ENCODE measurements at places on chromosomes 16 and 17. TPM values are rescaled to one million over a fixed set of nuclear protein-coding genes. Genes with fewer than 3 reads are reported as not detected.

- no peak for DNase-seq
These were observed at the start of gene C16orf89 for GRCh38 chr16:5065813-5066212. C16orf89 (minus strand) TSS chr16:5065956; CDS start chr16:5065908, 48 bp downstream.

- no peak for DNase-seq
These were observed 25.5 kb upstream of the CACNG5 start for GRCh38 chr17:66809408-66809807.

DNA sequence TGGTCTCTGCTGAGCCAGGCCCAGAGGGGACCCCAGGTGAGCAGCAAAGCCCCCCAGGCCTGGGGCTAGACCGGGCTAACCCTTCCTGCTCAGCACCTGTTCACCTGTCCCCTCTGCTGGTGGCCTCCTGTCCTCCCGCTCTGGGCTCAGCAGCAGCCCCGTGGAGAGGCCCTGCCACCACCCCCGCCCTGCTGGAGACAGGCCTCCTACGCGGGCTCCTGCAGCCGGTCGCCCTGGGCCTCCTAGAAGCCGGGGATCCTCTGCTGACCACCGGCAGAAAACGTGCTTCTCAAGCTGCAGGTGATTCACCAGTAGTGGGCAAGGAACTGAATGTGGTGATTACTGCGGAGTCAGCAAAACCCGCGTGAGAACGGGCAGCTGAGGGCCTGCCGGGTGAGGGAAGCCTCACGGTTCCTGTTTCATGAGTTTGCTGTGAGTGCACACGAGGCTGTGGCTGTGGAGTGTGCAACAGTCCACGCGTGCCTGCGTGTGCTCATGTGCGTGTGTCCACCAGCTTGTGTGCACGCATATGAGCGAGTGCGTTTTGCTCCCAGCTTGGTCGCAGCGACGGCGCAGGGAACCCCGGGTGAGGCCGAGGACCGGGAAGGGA lies 792 bp downstream of the SECTM1 start:
- peak; percentile 65 for DNase-seq

Gene ANKRD40CL
- not detected for total RNA-seq

DNA sequence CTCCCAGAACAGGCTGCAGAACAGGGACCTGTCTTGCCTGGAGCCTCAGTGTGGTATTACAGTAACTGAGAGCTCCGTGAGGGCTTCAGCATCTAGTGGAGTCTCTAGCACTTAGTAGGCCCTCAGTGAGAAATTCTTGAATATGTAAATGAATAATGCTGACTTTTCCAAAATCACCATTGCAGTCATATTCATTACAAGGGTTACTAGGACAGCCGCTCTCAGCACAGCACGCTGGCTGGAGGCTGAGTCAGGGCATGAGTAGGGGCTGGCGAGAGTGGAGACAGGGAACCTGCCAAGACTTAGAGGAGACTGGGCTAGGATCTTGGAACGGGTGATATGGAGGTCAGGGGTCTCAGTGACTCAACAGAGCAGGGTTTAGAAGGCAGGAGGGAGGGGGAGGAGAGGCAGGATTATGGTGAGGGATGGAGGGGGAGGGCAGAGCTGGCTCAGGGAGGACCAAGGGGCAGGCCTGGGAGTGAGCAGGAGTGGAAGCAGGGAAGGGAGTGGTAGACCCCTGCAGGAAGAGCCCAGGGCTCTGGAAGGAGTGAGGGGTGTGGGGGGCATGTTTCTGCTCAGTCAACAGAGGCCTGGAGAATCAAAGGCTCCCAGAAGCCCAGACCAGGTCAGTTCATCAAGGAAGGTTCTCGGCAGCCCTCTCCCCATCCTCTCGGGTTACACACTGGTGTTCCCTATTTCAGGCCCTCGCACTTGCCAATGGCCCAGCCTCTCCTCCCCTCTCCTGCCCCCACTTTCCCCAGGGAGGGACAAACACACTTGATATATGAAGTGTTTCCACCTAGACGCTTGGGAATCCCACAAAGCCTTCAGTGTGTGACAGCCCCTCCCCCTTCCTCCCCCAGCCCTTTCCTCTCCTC lies 42.3 kb downstream of the FZD2 start:
- no peak for DNase-seq

DNA sequence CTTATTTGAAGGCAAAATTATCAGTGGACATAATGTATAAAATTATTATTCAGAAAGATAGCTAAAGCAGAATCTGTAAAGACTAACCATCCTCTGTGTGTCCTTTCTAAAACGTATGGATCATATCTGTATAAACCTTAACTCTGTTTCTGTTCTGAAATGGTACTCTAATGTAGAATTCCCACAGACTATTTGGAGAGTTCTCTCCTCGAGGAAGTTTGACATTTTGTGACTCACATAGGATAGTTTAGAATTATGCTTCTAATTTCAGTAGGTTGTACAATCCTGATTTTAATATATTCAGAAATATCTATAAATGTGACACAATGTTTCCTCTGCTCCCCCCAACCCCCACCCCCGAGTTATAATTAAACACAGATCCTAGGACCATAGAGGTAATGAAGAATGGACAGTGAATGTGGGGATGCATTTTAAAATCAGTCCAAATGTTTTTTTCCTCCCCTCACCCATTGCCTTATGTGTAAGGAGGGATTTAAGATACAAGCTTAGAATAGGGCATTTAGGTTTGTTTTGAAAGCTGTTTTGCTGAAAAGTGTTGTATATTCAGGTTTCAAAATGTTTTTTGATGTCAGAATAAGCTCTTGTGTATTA lies 66.8 kb downstream of the BCAS3 start:
- DNase-seq: no peak

- no peak for DNase-seq
These were observed 382.4 kb downstream of the SNX29 start for GRCh38 chr16:12358898-12359297.

Data from left ventricle myocardium superior (tissue), 1 donor.